ENCODE measurements at places on chromosomes 4 and X. TPM values are rescaled to one million over a fixed set of nuclear protein-coding genes. Genes with fewer than 3 reads are reported as not detected.

DUSP9 gene
- total RNA-seq = 1.6 TPM

TLR1 gene
- 0.56 TPM for total RNA-seq

TENM3 gene
- total RNA-seq = 1.5 TPM

ZCCHC4 gene
- 4.4 TPM for total RNA-seq

HTR2C gene
- total RNA-seq = not detected

MGARP gene
- 0.83 TPM for total RNA-seq

SH3TC1 gene
- total RNA-seq = 8.7 TPM

MAGIX gene
- 1.7 TPM for total RNA-seq

HPSE gene
- 1.1 TPM for total RNA-seq

ZNF827 gene
- total RNA-seq = 3.1 TPM

PRDM8 gene
- 0.41 TPM for total RNA-seq

DOK7 gene
- total RNA-seq = 0.95 TPM

GAGE12H gene
- not detected for total RNA-seq

F8A1 gene
- 96.8 TPM for total RNA-seq

HHIP gene
- 0.79 TPM for total RNA-seq

SLIT2 gene
- total RNA-seq = not detected

ETFDH gene
- total RNA-seq = 5.1 TPM

FAM133A gene
- total RNA-seq = 0.65 TPM

TRO gene
- 0.69 TPM for total RNA-seq

PF4V1 gene
- total RNA-seq = not detected

CCDC160 gene
- total RNA-seq = not detected

CFI gene
- 0.46 TPM for total RNA-seq

ADGRG2 gene
- 7.1 TPM for total RNA-seq

PLXNB3 gene
- total RNA-seq = 4.2 TPM

ZNF630 gene
- 0.21 TPM for total RNA-seq

MSANTD1 gene
- total RNA-seq = 0.15 TPM

JCHAIN gene
- 0.46 TPM for total RNA-seq

IL1RAPL1 gene
- total RNA-seq = 0.04 TPM

CD99 gene
- total RNA-seq = 262 TPM

NHS gene
- 5.6 TPM for total RNA-seq

KIAA1210 gene
- not detected for total RNA-seq

SHROOM3 gene
- total RNA-seq = 7.9 TPM

HPGD gene
- total RNA-seq = 59.7 TPM

ETDB gene
- total RNA-seq = not detected

KCTD8 gene
- total RNA-seq = not detected

AMER1 gene
- 2.7 TPM for total RNA-seq

ABCG2 gene
- total RNA-seq = 18.3 TPM

RRH gene
- not detected for total RNA-seq

PLP1 gene
- total RNA-seq = not detected

ATP1B4 gene
- total RNA-seq = not detected
